ENCODE measurements at places on chromosomes 11 and 22. TPM values are rescaled to one million over a fixed set of nuclear protein-coding genes. Genes with fewer than 3 reads are reported as not detected.

GRCh38 chr11:102071497-102072472 is 24.5 kb downstream of the CFAP300 start:
- no peak for DNase-seq

- no peak for DNase-seq
These were observed 5.2 kb upstream of the MAP6 start for GRCh38 chr11:75673977-75674582.

DNA sequence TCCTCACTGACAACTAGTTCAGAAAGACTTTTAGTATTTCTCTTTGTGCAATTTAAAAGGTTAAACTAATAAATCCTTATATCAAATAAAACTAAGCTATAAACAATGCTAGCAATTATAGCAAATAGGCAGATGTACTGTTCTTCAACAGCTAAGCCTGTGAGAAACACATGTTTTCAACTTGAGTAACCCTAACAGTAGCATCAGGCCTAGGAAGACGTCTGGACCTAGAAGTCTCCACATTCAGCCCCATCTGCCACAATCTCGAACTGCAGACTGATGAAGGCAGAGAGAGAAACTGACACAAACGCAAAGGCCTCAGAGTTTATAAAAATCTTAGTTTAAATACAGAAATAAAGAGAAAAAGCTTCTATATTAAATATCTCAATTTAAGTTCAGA is 2.5 kb downstream of the ST13 start:
- DNase-seq: no peak

The POU2AF3 gene
- total RNA-seq: 0.28 TPM

The CCDC82 gene
- 34.1 TPM for total RNA-seq

Data from endothelial cell (in vitro differentiated cells).